ENCODE measurements at places on chromosomes 1 and 21.
A peak's percentile ranks its signal among the peaks of the same experiment; 100 is the strongest.

DNA sequence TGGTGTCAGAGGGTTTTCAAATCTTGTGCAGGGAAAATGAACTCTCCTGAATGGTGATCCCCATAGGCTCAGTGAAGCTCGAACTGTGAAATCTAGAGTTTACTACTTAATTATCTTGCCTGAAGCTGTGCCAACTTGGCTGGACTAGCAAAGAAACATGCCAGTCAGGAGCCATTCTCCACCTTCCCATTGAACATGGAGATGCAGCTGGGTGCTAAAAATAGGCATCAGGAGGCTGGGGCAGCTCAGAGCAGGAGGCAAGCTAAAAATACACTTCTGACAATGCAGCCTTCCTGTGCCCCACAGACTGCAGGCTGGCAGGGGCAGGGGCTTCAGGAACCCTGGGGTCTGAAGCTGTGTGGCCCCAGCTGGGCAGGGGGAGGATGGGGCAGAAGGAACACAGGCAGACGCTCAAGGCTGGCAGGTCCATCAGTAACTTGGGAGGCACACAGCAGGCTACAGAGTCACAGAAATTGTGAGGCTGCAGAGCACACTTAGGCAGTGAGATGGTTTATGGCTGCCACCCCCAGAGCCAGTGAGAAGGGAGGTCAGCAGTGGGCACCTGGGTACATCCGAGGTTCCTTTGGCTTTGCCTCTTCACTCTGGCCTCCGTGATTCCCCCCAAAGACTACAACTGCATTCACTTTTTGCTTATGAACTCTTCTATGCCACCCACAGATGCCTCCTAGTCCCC, 155.4 kb upstream of the KCND3 start:
- DNase-seq, result no peak

DNA sequence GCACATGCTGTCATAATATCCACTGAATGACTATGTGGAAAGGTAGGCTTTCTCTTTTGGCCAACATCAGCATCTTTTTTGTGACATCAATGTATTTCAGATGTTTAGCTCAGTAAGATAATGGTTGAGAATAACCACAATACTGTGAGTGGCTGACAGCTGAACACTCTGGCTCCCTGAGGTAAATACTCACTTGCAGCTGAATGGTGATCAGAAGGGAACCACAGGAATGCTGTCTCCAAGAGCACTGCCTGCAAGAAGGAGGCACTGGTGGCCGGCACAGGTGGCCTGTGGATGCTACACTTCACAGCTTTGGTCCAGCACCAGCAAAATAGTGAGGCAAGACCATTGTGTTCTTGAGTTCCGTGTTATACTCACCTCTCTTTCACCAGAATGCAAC, 118.7 kb upstream of the PPM1J start:
- DNase-seq, result no peak

DNA sequence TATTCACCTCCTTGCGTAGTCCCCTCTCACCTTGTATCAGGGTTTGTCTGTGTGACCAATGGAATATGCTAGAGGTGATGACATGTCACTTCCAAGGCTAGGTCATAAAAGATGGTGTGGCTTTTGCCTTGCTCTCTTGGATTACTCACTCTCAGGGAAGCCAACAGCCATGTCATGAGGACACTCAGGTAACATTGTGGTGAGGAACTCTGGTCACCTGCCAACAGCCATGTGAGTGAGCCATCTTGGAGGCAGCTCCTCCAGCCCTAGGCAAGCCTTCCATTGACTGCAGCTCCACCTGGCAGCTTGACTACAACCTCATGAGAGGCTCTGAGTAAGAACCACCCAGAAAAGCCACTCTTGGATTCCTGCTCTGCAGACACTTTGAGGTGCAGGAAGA, 11.0 kb upstream of the HEYL start:
- DNase-seq, result no peak

GRCh38 chr1:47761201-47761930, 235.8 kb downstream of the TRABD2B start:
- peak; percentile 60 for DNase-seq
